ENCODE measurements at places on chromosomes 12 and 14.

DNA sequence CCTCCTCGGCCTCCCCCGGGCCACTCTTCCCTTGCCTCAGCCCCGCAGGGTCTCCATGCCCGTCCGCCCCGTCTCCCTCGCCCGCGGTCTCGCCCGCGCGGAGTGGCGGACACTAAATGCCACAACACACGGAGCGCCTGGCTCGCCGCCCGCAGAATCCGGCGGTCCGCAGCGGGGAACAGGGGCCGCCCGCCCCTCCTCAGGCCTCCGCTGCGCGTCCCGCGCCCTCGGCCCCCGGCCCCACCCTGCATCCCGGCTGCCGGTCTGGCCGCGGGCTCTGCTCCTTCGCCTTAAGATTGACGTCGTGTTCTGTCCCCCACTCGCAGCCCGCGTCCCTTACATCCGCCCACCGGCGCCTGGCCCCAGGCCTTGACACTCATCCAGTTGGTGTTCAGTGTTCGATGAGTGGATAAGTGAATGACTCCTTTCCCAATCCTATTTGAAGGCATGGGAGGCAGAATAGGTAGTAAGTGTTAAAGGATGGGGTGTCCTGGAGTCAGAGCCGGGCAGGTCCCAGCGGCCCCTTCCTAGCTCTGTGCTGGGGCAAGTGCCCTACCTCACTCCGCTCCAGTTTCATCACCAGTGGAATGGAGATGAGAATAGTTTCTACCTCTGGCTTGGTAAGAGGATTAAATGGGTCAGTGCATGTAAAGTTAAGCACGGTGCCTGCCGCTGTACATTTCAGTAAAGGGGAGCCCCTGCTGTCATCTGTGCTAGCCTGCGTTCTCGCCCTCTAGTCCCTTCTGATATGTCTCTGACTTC lies 622 bp downstream of the TECPR2 start:
- peak; percentile 8 for DNase-seq

DNA sequence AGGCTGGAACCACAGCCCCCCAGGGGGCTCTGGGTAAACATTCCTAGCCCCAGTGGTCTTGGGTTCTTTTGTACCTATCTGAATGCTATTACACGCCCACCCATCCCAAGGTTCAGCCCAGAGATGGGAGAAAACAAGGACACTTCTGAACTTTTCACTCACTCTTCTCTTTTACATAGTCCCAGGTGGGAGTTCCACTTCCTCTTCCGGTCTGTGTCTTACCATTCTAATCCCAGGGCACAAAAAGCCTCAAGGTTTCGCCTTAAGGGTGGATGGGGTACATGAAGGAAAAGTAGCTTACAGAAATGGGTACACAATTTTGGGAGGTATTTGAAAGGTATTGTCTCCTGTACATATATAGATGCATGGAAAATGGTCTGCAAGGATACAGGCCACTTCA lies 79.0 kb downstream of the TMEM30B start:
- DNase-seq, result no peak

DNA sequence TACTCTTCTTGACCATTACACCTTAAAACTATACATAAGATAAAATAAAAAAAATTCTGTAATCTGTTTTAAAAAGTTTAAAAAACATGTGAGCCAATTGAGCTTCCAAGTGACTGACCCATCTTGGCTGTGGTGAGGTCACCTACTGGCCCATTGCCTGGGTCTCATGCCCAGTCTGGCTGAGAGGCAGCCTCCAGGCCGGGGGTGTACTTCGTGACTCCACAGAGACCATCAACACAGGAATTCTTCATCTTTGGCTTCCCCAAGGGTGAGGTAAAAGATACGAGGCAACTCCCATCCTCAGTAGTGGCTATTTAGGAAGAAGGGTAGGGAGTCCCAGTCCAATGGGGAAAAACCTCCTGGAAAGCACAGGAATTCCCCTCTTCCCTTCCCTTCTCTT lies 113.2 kb downstream of the APAF1 start:
- no peak for DNase-seq

GRCh38 chr12:95286713-95287112 lies 69.1 kb downstream of the VEZT start:
- no peak for DNase-seq

GRCh38 chr12:28958553-28959195 lies 190.4 kb upstream of the FAR2 start:
- no peak for DNase-seq

DNA sequence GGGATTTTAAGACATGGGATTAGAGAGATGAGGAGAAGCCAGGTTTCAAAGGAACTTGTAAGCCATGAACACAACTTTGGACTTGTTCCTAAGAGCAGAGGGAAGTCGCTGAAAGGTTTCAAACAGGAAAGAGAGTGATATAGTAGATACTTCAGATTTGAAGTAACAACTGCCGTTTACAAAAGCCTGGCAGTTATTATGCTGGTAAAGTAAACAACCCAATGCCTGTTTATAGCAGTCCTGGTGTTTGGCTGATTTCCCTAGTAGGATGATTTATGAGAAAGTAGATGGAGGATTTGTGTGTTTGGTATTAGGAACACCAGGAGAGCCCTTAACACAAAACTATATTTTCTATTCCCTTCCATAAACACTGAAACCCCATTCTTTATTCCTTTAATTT lies 285.7 kb downstream of the RMST start:
- DNase-seq, result no peak

GRCh38 chr12:110048242-110049027 lies at the start of gene C12orf76:
TSS of gene C12orf76 (minus strand) at chr12:110048522. CDS start at chr12:110048495, 27 bp downstream.
- DNase-seq, result peak; percentile 88

- DNase-seq, result no peak
Measured at GRCh38 chr12:943051-943450, 6.4 kb downstream of the RAD52 start.

DNA sequence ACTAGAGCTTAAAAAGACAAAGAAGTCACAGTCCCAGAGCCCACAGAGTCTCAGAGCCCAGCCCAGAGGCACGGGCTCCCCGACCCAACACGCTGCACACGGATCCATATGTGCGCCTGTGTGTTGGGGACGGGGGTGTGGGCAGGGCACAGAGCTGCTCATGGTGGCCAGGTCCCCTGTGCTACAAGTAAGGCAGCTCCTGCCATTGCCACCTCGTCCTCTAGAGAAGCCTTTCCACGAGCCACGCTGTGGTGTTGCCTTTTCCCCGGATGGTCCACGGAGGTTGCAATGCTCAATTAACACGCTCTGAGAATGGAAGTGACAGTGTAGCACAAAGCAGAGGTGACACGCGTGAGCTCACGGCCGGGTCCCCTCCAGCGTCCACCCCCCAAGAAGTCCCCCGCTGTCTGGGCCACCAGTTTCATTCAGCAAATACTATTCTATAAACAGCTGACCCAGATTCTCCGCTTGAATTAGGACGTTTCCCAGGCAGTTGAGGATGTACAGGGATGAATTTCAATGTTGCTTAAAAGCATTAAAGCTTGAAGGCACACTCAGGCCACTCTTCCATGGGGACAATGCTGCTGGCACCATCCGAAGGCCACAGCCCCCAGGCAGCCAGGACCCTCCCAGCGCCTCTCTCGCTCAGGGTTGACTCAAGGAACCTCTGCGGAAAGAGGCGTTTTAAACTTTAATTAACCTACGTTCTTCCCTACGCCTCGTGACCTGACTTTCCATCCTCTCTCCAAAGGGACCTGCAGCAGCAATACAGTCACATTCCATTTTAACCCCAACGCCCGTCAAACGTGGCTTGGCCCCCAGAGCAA lies 22.7 kb upstream of the EIF5 start:
- no peak for DNase-seq

- DNase-seq, result peak; percentile 50
Measured at GRCh38 chr14:67695394-67695949, at the start of gene RDH11. TSS of gene RDH11 (minus strand) at chr14:67695764. CDS start at chr14:67695703, 61 bp downstream.

Data from CMK (cell line).